Spinal cord (tissue), 10 donors: ENCODE measurements at places on chromosomes 2 and 18. TPM values are rescaled to one million over a fixed set of nuclear protein-coding genes. Genes with fewer than 3 reads are reported as not detected.

The BCL11A gene
- total RNA-seq: 14.9 TPM

The NYAP2 gene
- 12.6 TPM for total RNA-seq

GRCh38 chr2:238667639-238668038 is 180.2 kb upstream of the TWIST2 start:
- DNase-seq: no peak

DNA sequence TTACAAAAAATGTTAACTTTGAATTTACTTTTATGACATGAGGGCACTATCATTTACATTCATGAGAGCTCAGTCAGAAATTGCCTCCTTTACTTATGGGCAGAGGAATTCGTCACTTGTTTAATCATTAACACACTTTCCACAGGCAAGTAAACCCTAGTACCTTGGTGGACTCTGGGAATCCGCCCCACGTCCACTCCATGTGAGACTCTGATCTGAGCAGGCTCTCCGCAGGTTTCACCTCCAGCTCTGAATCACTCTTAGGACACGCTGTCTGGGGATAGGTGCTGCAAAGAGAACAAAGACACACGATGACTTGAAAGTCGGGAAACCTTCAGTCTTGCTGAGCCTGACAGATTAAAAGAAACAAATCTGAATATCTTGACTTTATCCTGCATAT is 73.6 kb downstream of the LPIN2 start:
- no peak for DNase-seq

GRCh38 chr2:172281648-172282570 is 145.5 kb upstream of the ITGA6 start:
- DNase-seq: no peak

DNA sequence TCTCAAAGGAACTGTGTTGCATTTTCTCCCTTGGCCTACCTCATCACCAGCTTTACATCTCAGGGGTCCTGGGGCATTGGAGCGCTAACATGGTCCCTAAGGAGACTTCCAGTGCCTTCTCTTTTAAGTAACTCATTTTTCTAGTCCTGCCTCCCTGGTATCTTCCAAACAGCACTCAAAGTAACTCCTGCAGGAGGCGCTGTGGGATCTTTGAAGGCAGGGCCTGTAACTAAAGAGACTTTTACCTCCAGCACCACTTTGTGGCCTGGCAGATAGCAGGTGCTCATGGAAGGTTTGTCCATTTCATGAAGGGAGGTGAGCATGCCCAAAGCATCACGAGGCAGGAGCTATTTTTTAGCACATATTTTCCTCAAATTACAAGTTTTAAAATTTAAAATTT is 411.0 kb upstream of the GYPC start:
- no peak for DNase-seq

GRCh38 chr2:8455236-8456150 is 226.4 kb upstream of the ID2 start:
- no peak for DNase-seq
